Astrocyte of the spinal cord (primary cell): ENCODE measurements at places on chromosomes 4 and X.

DNA sequence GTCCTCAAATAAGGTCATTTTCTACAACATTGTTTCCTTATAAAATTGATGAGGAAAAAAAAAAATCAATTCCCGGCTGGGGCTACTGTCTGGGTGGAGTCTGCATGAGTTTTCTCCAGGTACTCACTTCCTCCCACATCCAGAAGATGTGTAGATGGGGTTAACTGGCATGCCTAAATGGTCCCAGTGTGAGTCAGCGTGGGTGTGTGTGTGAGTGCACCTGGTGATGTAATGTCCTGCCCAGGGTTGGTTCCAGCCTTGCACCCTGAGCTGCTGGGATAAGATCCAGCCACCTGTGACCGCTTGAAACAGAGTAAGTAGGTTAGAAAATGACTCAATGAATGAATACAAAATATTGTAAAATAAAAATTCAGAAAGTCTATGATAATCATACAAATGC, 11.1 kb downstream of the USP26 start:
- no peak for DNase-seq

DNA sequence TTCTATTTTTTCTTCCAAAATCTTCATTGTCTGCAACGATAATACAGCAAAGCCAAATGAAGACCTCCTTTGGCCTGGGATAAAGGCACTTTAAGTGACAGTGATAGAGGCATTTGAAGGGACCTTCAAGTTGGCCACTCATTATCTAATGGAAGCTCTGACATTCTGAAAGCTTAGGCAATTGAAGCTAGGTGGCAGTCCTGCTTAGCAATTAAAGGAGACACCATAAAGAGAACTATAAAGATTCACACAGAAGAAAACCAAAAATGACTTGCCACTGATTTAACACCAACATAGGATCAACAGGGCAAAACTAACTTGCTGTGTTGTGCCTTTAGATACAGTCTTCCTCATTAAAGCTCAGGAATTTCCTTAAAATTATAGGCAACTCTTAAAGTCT, 103.3 kb upstream of the TSPAN7 start:
- no peak for DNase-seq

DNA sequence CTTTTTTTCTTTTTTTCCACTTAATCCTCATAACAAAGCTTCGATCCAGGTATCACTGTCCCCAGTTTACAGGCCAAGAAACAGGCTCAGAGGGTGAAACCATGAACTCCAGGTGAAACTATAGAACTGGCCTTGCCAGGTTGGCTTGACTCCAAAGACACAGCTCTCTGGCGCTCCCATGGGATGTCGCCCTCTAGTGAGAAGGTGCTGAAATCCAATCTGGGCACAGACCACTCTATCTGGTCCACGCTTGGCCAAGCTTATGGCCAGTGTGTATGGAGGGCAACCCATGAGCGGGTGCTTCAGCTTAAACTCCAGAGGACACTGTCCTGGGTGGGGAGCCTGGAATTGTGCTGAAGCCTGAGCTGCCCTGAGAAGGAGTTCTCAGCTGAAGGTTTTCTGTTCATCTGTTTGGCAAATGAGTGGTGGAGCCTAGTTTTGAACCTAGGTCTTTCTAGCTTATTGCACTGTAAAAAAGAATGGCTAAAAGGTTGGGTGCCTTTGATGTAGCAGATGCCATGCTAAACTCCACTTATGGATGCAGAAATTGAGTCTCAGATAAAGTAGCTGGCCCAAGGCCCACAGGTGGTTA, 70.5 kb downstream of the SEL1L3 start:
- DNase-seq, result no peak

- DNase-seq, result peak; percentile 73
Observed at GRCh38 chrX:68997911-68998310, 167.3 kb downstream of the PJA1 start.

- peak; percentile 72 for DNase-seq
Observed at GRCh38 chr4:30720021-30720660, at the start of gene PCDH7. PCDH7 (plus strand) TSS chr4:30720369; CDS start chr4:30721423, 1,054 bp downstream.

DNA sequence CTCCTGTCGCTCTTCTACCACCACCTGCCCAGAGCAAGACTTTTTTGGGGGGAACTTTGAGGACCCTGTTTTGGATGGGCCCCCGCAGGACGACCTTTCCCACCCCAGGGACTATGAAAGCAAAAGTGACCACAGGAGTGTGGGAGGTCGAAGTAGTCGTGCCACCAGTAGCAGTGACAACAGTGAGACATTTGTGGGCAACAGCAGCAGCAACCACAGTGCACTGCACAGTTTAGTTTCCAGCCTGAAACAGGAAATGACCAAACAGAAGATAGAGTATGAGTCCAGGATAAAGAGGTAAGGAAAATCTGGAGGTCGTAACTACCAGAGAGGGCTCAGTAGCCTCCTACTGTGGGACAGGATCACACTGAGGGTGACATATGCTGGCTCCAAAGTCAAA, 364.5 kb downstream of the MAPK10 start:
- no peak for DNase-seq

DNA sequence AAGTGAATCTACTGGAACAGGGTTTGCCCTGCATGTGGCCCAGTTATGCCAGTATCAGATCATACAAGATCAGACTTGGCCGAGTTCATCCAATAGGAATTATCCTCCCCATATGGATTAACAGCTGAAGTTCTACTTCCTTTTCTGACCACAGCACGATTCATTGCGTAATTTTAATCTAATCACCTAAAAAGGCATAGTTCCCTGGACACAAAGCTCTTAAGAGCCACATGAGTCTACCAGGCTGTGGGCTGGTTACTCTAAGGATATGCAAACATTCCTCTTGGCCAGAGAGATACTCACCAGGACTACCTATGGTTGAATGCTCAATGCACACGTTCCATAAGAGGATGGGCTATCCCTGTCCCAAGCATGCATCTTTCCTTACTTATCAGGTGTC, 46.9 kb downstream of the CHST7 start:
- no peak for DNase-seq

GRCh38 chrX:12582649-12583048, 208.6 kb upstream of the PRPS2 start:
- DNase-seq, result no peak

- no peak for DNase-seq
Observed at GRCh38 chrX:97556359-97556758, 672.7 kb downstream of the RPA4 start.

DNA sequence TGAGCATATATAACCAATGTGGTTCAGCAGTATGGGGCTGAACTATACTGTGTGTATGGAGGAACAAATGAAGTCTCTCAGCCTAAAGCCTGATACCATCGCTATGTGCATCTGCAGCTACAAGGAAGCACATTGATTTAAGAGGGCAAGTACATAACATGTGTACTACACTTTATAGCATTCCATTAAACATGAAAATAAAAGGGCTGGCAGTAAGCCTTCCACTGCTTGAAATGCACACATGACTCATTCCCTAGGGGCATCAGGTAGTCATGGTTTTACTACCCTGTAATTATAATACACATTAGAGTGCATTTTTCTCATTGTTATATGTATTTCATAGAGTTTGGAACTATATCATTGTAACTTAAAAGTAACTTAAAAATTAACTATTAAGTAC, 51.2 kb downstream of the SMARCA1 start:
- peak; percentile 25 for DNase-seq

- DNase-seq, result no peak
Observed at GRCh38 chr4:185128272-185129119, 14.6 kb upstream of the SLC25A4 start.

DNA sequence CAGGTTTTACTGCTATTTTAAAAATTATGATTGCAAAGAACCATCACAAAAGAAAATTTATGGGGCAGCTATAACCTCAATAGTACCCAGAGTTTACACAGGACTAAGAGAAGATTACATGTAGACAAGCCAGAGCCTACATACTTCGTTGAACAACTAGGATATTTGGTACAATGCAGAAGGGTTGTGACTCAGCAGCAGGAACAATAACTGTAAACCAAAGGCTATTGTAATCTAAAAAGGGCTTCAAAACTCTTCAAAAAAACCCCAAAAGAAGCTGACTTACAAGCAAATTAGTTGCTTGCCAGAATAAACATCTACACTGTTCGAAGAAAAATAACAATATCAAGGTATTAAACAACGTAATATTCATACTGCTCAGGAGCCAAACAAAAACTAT, 618.0 kb downstream of the STPG2 start:
- DNase-seq, result no peak

- peak; percentile 70 for DNase-seq
Observed at GRCh38 chr4:86497980-86498862, 95.9 kb upstream of the PTPN13 start.

- no peak for DNase-seq
Observed at GRCh38 chrX:46398126-46398525, 147.1 kb downstream of the ZNF674 start.

GRCh38 chrX:18575744-18576143, 96.2 kb downstream of the RS1 start:
- no peak for DNase-seq

- peak; percentile 83 for DNase-seq
Observed at GRCh38 chr4:147550626-147551246, 66.5 kb upstream of the TMEM184C start.

- DNase-seq, result no peak
Observed at GRCh38 chrX:28969126-28969525, 381.9 kb downstream of the IL1RAPL1 start.

- peak; percentile 89 for DNase-seq
Observed at GRCh38 chr4:7857238-7857701, 82.4 kb downstream of the AFAP1 start.

DNA sequence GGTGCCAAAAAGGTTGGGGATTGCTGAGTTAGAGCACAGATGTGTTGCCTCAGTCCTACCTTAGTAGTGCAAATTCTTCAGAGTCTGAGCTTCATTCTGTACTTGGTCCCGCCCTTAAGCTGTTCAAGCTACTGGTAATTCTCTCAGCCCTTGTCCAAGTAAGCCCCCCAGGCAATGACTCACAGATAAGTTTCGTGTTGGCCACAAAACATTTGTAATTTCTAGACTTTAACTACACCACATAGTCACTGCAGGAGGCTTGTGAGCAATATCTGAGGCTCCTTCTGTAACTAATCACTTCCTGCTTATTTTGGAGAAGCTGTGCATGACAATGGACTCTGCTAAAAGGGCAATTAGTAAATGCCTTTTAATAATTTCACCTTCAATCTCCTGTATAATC, 1420.5 kb downstream of the PCDH7 start:
- DNase-seq, result peak; percentile 96

GRCh38 chr4:168408620-168409019, 71.7 kb downstream of the DDX60L start:
- DNase-seq, result peak; percentile 96

DNA sequence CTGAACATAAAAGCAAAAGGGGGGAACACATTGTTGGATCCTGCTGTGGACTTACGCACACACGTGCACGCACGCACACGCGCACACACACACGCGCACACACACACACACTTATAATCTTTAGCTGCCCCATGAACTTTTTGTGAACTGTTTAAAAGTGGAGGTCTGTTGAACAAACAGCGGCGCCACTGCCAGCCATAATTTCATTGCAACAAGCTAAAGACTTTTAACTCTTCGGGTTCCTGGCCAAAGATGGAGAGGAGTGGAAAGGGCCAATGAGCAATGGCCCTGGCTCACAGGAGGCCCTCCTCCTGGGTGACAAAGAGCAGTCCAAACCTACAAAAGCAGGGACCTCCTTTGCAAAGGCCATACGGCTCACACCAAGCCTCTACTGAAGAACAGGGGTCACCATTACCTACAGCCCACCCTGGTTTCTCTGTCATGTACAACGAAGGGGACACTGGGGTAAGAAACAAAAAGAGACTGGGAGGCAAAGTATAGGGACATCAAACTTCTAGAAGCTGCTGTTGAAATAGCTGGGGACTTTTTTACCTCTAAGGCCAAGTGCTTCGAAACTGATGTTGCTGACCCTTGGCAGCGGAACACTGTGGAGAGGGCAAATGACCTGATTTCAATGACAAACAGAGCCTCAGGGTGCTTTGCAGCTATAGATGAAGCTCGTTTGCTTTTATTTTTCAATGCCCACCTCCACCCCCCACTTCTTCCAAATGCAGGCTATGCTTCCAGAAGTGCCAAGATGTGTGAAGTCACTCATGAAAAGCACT, 16.7 kb downstream of the BCOR start:
- DNase-seq, result no peak

DNA sequence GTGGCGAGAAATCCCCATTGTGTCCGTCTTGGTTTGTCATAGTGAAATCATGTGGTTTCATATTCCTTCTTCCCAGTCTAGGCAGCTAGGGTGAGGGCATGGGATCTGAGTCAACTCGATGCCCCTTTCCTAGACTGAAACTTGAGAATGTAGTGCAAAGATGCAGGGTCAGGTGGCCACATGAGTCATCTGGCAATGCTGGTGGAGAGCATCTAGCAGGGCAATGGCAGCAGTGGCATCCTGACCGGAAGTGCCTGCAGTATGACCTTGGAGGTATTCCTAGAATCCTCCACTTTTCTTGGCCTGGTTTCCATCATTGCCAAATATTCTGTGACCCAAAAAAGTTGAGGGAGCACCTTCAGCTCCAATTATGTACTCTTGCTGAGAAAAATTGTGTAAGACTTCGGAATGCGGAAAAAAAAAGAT, 39.1 kb upstream of the TMEM184C start:
- DNase-seq, result peak; percentile 94

DNA sequence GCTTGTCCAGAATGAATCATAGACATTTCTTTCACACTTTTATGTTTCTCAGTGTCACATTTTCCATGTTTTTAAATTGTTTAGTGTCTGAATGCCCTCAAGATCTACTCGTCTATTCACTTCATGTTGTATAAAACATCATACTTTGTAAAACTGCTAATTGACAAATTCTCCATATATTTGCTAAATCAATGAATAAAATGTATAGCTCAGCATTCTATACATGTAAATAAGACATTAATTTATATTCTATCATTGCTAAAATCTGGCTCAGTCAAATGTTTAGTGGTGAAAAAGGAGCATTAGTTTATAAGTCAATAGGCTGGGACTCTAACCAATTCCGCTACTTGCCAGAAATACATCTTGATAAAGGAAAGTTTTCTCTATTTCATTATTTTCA, 379.6 kb downstream of the NAF1 start:
- no peak for DNase-seq

GRCh38 chr4:985123-985830, 1.6 kb upstream of the IDUA start:
- DNase-seq, result no peak

DNA sequence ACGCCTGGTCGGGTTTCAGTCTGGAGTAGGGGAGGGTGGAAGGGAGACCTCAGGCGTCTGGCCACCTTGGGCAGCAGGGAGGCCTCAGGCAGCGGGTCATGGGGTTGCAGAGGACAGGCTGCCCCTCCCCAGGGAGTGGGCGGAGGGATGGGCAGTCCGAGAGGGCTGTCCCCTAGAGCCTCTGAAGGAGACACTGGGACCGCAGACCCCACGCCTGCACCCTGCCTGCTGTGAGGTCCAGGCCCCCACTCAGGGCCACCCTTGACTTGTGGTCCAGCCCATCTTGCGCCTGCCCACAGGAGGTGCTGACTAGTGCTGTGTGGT, 16.5 kb downstream of the FGFRL1 start:
- DNase-seq, result no peak

GRCh38 chrX:103629318-103630170, 769 bp downstream of the TCEAL1 start:
- peak; percentile 79 for DNase-seq

GRCh38 chrX:10555846-10556245, 64.5 kb downstream of the MID1 start:
- no peak for DNase-seq

- no peak for DNase-seq
Observed at GRCh38 chr4:26050212-26050643, 136.2 kb downstream of the SMIM20 start.

GRCh38 chr4:6327220-6327917, 57.7 kb downstream of the WFS1 start:
- DNase-seq, result peak; percentile 64
